ENCODE measurements at places on chromosomes 7 and 10.
A peak's percentile ranks its signal among the peaks of the same experiment; 100 is the strongest.

GRCh38 chr7:50369143-50370026, 64.9 kb downstream of the IKZF1 start:
- DNase-seq, result no peak

- no peak for DNase-seq
These were observed 861 bp upstream of the LIMK1 start for GRCh38 chr7:74082770-74083116.

- no peak for DNase-seq
These were observed 62.0 kb downstream of the SKIDA1 start for GRCh38 chr10:21463436-21463835.

DNA sequence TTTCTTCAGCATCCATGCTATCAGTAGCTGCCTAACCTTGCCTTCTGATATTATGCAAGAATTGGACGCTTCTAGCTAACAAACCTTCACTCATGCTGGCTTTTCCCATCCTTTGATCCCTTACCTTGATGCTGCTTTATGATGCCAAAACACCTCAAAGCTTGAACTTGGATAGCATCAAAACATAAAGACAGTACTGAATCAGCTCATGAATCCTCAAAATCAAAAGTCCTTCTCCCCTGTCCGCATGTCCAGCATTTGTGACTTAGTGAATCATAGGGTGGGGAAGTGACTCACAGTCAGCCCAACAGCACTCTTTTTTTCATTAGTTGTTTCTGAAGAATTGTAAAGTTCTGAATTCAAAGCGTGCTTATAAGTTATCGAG, 89.5 kb upstream of the PIK3CG start:
- DNase-seq, result no peak

DNA sequence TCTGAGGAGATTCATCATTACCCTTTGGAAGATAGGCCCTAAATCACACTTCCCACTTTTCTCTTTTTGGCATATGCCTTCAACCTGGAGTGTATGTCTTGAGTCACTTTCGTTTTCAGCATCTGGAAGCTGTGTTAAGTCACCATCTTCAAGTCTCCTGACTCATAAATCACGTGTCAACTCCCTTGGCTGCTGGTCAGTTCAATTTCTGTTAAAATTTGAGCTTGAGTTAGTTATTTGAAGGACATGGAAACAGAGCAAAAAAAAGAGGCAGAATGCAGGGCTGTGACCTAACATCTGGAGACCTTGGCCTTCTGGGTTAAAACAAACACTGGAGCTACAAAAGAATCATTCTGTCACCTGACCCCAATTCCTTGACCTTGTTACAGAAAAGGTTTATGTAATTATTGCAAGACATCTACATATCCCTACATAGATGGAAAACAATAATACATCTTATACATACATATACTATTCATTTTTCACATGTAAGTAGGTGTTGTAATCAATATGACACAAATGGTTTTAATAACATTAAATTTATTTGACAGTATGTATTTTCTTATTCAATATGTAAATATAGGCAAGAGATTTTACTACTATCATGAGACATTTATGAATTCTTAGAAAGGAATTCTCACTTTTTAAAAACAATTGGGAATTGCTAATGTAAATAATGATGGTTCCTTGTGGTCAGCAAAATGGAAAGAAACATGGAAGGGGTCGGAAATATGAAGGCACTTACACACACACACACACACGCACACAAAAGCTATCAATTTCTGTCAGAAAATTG, 169.7 kb upstream of the PHYHIPL start:
- peak; percentile 40 for DNase-seq

- no peak for DNase-seq
These were observed 33.9 kb downstream of the DNAJC1 start for GRCh38 chr10:21969326-21970287.

- DNase-seq, result no peak
These were observed 69.8 kb downstream of the GLI3 start for GRCh38 chr7:42167206-42167605.

GRCh38 chr7:148084138-148084537, 506.4 kb upstream of the C7orf33 start:
- DNase-seq, result no peak

All from brain pericyte (primary cell).